ENCODE measurements at places on chromosomes 3 and 15.

GRCh38 chr3:153614140-153614539, 452.1 kb downstream of the RAP2B start:
- DNase-seq = no peak

DNA sequence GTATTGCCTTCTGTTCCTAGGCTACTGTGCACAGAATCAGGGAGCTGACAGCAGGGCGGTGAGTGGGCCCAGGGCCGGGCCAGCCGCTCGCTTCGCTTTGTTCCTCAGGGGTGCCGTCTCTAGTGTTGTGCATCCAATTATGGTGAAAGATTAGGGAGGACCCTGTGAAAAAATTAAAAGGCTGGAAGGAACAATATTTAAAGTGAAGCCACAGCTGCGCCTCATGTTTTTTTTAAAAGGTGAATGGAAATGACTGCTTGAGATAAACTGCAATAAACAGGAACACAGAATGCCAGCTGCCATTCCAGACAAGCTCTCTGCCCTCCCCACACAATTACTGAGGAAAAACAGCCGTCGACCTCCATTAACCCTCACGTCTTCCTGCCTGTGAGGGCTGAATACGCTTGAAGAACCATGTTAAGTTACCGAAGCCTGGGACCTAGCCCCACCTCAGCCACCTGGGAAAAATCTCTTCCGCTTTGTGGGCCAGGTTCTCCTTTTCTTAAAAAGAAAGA, 132.0 kb upstream of the IL12A start:
- DNase-seq = no peak

DNA sequence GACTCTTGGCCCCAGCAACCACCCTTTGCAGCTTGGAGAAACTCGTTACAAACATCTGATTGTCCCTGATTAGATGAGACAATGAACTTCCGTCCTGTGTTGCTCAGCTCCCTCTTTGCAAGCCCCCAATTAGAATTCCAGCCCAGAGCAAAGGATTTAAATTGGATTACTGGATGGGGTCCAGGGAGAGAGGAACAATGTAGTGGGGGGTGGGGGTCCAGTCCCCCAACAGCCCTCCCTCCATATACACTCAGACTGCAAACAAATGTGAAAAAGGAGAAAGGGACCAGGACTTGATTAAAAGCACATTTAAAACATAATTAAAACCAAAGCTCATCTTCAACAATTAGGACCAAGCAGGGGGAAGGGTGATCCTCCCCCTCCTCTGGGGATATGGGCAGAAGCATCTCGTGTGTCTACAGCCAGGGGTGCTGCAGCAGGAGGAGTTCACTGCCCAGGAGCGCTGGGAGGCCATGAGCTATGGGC, 71.7 kb upstream of the TMEM115 start:
- no peak for DNase-seq

DNA sequence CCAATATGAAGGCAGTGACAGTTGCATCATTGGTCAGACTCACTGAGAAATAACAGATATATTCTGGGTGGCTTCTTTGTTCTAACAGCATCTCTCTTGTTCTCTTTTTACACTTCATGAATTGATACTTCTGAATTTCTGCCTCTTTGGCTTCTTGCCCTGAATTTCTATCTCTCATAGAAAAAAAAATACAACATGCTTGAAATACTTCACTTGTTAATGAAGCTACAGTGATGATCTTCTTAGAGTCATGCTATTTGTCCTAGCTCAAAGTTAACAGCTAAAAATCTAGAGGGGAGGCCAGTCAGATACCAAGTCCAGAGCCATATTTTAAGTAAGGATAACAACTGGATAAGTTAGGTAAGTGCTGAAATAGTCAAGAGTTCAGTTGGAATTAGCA, 597.2 kb upstream of the AGTR1 start:
- DNase-seq = no peak

GRCh38 chr3:58566398-58567250, 10.6 kb downstream of the FAM107A start:
- no peak for DNase-seq

GRCh38 chr3:111861391-111861790, 2.3 kb downstream of the PHLDB2 start:
- no peak for DNase-seq

GRCh38 chr3:56573501-56573900, 16.5 kb downstream of the CCDC66 start:
- no peak for DNase-seq

- no peak for DNase-seq
Measured at GRCh38 chr15:81643771-81644170, 269.8 kb upstream of the TMC3 start.

DNA sequence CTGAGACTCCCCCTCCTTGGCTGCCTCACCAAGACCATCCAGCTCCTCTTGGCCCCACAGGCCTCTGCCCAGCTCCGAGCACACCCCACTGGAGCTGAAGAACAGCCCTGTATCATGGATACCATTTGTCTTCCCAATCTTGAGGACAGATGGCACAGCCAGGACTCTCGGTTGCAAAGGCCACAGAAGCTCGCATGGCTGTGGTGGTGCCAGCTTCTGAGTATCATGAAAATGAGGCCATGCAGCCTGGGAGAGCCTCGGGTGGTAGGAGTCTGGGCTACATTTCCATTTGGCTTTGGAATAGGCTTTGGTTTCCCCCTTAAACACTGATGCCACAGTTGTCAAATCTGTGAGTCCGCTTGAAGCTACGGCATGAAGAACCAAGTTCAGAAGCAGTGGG, 106.6 kb downstream of the SEMA5B start:
- no peak for DNase-seq

GRCh38 chr15:26049900-26050657, 187.0 kb upstream of the ATP10A start:
- DNase-seq = no peak

DNA sequence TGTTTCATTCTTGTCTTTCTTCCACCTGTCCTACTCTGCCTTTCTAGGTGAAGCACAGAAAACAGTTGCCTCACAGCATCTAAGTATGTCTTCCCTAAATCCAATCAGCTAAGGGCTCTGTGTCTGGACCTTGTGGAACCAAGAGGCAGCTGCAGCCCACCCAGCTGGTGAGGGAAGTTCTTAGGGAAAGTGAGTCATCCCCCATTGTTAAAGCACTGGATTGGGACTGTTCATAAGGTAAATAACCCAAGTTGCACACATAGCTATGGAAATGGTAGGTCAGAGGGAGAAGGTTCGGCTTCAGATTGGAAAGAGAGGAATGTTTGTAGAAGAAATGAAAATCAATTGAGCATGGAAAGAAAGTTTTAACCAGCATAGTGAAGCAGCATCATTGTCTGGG, 18.0 kb upstream of the ARNT2 start:
- no peak for DNase-seq

DNA sequence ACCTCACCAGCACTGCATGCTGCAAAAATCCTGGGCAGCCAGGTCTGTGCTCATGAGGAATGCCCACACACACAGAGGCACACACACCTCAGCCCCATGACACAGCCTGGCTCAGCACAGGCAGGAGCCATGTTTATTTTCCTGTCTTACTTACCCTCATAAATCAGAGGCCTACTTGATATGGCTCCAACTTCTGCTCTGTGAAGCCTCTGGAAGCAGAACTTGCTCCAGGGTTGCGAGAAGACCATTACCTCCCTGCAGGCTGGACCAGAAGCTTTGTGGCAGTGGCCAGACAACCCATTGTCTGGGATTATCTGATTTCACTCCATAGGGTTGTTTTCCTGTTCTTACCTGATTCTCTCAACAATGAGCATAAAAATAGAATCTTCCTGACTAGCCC, 43.8 kb upstream of the CMTM8 start:
- DNase-seq = no peak

GRCh38 chr3:42478830-42479229, 23.6 kb upstream of the VIPR1 start:
- no peak for DNase-seq

DNA sequence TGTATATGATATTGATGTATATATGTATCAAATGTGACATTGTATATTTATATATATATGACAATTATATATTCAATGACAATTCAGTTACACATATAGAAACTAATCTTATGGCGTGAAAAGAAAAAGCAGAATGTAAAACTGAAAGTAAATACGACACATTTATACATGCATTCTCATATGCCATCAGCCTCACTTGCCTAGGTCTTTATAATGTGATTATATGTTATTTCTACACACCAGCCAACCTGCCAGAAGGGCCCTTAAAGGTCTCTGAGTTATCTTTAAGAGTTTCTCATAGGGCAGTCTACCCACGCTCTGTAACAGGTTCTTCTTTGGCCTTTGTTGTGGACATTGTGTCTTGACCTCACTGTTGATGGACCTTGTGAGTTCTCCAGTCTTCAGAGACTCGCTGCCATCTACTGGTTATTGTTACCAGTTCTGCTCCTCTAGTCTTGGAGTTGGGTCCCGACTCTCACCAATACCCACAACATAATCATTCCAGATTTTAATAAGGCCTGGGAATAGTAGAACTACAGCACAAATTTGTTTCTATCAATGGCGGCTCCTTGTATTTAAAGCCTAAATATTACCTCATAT, 371.5 kb upstream of the GOLIM4 start:
- DNase-seq = no peak

GRCh38 chr3:32120471-32120870, 14.1 kb downstream of the GPD1L start:
- no peak for DNase-seq

DNA sequence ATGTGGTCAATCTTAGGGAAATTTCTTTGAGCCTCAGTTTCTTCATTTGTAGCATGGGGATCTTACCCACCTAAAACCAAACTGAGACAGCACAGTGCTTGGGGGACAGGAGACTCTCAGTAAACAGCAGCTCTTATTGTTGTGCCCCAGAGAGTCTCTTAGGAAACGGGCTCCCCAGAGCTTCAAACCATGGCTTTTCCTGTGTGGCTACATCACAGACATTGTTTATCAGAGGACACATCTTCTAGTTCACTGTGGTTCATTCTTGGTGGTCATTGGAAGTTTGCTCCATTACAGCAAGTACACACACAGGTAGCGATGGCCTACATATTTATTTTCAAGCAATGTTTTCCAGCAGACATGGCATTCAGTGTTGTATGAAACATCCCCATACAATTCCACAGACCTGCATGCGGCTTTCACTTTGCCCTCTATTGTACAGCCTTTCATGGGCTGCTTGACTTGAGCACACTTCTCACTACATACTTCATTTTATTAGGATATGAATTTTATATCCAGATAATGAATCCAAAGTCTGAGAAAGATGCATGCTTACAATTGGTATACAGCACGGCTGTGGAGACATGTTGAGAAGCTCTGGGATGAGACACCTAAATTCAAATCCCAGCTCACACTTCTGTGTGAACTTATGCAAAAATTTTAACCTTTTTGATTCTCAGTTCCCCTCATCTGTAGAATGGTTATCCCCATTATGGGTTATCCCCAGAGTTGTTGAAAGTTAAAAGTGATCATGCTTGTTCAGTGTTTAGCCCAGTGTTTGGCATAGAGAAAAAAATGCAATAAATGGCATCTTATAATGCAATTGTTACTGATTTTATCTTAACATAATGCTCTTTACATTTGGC, 84.8 kb upstream of the ICE2 start:
- no peak for DNase-seq

DNA sequence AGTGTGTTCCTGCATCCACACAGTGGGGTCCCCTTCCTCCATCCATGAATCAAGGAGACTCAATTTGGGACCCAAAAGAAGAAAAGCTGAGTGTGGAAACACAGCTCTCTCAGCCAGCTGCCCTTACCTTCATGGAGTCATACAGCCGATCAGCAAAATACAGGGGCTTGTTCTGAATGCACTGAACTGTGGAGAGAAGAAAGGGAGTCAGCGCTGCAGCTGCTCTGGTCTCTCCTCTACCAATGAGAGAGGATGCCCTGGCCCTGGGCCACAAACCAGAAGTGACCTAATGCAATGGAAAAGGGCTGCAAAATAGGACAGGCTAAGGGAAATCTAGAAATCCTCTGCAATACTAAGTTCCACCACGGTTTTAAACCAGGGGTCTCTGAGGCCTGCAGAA, 46.7 kb downstream of the ANXA2 start:
- DNase-seq = no peak

GRCh38 chr3:128702391-128702790, 23.6 kb upstream of the RAB7A start:
- DNase-seq = no peak

DNA sequence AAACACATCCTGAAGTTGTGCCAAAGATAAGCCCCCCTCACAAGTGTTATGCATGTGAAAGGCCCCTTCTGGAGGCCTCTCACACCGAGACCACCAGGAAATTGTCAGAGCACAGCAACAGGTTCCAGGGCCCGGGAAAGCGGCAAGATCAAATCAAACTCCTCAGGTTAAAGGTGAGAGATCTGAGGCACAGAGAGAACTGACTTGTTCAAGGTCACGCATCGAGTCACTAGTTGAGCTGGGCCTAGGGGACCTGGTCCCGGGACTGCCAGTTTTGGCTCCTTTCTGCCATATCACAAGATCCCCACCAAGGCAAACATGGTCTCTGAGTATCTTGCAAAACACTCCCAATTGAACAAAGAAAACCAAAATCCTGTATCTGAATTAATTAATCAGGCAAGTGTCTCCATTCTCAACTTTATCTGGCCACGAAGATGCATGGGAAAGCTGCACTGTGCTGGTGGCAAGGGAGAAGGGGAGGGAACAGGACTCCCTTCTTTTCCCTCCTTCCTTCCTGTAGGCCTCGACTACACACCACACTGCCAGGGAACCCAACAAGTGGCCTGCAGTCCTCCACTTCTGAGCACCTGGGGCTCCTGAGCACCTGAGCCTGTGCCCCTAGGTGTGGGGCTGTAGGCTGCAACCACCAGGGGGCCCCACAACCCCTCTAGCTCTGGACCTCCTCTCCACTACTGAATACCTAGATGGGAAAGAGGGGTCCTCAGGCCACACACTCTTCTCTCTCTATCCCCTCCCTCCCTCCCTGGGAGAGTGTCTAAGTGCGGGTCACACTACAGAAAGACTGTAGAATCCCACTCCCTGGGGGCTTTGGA, 37.3 kb downstream of the ANP32A start:
- peak; percentile 55 for DNase-seq

- peak; percentile 19 for DNase-seq
Measured at GRCh38 chr3:161274691-161275298, 53.7 kb downstream of the NMD3 start.

DNA sequence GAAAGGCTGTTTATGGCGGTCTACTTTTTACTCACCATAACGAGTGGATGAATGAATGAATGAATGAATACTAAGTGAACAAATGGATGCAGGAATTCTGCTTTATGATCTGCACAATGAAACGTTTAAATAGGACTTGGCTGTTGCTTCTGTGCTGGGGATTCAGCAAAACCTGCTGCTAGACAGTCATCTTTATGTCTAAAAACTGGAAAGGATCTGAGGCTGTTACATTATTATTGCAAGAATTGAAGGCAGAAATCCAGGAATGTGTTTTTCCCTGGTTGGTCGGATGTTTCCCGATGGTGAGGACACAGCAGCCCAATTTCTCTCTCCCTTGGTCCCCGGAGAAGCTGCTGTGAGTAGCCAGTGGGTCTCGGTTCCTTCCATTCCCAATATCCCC, 94.2 kb downstream of the GABRG3 start:
- DNase-seq = no peak

GRCh38 chr3:129085165-129085715, 24.7 kb downstream of the GP9 start:
- no peak for DNase-seq

- no peak for DNase-seq
Measured at GRCh38 chr3:142779591-142779990, 55.8 kb downstream of the TRPC1 start.

- no peak for DNase-seq
Measured at GRCh38 chr3:36796161-36796560, 31.8 kb upstream of the DCLK3 start.

- peak; percentile 60 for DNase-seq
Measured at GRCh38 chr3:194556086-194557056, 69.6 kb upstream of the ATP13A3 start.

GRCh38 chr3:119619094-119619493, 21.4 kb downstream of the PLA1A start:
- no peak for DNase-seq

GRCh38 chr3:39408493-39409372, 2.2 kb downstream of the RPSA start:
- no peak for DNase-seq

Data from urothelium cell line (cell line).